ENCODE measurements at places on chromosomes 3 and 15. TPM values are rescaled to one million over a fixed set of nuclear protein-coding genes. Genes with fewer than 3 reads are reported as not detected.

PARP15 gene
- total RNA-seq: 3.6 TPM

SPINT1 gene
- 4.5 TPM for total RNA-seq

RCCD1 gene
- 52.4 TPM for total RNA-seq

GOLGA6A gene
- 0.14 TPM for total RNA-seq

COMMD2 gene
- total RNA-seq: 27.3 TPM
